Muscle of arm (tissue), 14 donors: ENCODE measurements at places on chromosomes 5 and 9.

- DNase-seq: no peak
Measured at GRCh38 chr9:90964101-90965020, 162.7 kb downstream of the SYK start.

DNA sequence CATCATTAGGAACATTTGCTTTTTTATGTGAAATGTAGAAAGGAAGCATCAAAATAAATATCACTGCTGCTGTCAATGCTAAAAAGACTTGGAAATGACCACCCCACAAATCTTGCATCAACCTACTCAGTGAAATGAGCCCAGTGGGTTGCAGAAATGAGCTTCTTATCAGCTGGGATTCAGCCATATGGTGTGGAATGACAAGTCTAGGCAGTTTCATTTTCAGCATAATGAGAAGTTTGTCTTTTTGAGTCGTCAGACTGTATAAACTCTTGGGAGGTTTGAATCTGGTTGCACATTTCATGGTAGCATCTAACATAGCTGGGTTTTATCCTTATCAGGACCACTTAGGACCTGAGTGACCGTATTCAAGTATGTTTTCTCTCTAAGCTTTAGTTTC, 251.1 kb upstream of the PPP1R2B start:
- DNase-seq: no peak

GRCh38 chr9:72477930-72478518, 43.4 kb upstream of the TMC1 start:
- DNase-seq: no peak

DNA sequence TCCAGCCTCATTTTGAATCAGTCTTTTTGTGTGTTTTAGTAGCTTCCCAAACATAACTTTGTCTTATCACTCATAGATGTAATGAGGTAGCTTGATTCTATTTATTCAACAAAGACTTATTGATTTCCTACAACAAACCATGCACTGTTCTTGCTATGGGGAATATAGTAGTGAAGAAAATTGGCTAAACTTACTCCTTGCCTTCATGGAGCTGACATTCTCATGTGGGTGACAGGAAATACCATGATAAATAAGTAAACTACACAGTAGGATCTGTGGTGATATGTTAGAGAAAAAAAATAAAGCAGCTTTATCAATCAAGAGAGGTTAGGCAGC, 255.7 kb upstream of the TNC start:
- DNase-seq: no peak

DNA sequence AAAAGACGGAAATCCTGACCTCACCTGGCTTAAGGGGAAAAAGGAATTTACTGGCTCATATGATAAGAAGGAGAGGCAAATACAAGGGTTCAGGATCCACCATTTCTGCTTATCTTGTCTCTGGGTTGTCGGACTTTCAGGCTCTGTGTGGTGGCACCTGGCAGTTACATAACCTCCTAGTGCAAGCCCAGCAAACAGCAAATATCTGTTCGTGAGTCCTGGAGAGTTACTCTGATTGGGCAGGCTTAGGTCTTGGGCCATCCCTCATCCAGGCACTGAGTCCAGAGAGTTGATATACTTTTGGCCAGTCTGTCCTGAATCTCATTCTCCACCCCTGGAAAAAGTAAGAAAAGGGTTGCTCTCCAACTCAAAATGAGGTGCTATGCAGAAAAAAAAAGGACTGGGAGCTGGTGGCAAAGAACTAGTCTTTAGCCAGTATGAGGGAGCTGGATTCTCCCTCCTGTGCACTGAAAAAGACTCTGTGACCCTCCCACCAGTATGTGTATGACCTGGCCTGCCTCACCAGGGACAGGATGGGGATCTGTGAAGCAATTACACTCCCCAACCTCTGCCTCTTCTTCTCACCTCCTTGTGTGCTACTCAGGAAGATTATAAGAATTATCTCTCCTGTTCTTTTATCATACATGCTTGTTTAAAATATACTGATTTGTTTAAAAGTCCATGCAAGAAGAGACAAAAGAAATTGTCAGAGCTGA, 282.9 kb downstream of the ARHGAP26 start:
- DNase-seq: no peak

- no peak for DNase-seq
Measured at GRCh38 chr9:6894135-6894534, 136.4 kb downstream of the KDM4C start.

GRCh38 chr5:146052780-146053179, 52.6 kb downstream of the PLAC8L1 start:
- DNase-seq: no peak

DNA sequence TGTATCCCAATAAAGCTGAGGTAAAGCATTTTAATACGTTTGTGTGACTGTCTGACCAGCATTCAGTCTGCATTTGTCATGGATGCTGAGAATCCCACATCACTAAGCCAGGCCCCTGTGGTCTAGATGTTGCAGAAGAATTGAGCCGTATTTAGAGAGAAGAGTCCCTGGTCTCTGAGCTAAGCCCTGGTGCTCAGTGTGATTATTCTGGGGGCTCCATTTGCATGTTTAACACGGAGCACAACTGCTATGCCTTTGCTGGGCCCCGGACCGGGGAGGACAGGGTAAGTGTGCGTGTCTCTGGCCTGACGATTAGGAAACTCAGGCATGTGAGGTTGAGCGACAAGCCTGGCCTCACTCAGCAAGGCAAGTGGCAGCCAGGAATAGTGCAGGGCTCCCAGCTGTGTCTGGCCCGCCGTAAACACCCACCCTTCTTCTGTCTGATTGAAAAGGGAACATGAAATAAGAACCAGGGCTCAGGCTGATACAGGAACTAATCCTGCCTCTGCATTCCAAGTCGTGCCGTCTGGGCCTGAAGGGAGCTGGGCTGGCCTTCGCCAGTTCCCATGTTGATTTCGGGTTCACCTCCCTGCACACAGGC, 22.3 kb downstream of the FAM78A start:
- DNase-seq: no peak

DNA sequence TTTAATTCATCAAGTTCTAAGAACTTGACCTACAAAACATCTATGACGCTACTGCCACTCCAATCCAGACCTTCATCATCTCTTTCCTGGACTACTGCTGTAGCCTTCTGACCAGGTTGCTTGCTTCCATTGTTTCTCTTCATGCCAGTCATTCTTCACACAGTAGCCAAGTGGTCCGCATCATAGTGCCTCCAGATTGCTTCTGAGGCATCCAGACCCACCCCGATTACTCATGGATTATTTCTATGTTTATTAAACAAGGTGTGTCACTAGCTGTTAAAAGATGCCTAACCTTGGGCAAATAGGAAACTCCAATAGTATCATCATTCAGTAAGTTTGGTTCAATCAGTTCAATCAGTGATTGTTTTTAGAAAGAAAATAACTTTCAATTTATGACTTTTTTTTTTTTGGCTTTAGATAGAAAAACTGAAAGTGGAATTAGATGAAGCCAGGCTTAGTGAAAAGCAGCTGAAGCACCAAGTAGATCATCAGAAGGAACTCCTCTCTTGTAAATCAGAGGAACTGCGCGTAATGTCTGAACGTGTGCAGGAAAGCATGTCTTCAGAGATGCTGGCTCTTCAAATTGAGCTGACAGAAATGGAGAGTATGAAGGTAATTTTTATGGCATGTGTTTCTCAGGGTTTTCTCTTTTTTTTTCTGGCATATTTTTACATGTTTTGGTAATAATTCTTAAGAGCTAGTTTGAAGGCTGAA, 9.5 kb downstream of the SPDL1 start:
- no peak for DNase-seq

DNA sequence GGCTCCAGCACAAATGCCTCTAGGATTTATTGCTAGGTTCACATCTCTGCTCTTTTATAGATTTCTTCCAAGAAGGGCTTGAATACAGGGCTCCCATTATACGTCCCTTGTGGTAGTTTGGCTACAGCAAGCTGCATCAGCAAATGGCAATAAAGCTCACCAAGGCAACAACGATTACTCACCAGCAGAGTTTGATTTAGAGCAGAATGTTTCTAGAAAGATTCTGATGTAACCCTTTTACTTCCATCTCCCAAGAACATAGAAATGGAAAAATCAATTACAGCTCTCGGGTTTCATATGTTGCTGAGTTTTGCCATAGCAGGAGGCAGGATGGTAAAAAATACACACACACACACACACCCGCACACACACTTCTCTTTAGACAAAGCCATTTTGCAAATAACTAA, 124.2 kb upstream of the TNPO1 start:
- DNase-seq: peak; percentile 44

DNA sequence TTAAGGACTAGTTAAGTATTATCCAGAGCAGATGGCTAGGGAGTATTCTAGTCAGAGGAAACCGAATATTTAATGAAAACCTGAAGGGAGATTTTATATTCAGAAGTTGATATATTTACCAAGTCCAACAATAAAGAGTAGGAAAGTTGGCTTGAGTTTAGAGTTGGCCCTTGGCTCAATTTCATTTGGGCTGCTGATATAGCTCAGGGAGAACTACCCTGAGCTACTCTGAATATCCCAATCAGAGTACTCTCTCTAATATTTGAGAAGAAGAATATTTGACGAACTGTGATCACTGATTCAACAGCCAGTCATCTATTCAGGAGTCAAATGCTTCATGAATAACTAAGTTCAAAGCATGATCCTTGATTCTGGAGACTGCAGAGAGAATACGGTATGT, 34.5 kb downstream of the TBCA start:
- no peak for DNase-seq

DNA sequence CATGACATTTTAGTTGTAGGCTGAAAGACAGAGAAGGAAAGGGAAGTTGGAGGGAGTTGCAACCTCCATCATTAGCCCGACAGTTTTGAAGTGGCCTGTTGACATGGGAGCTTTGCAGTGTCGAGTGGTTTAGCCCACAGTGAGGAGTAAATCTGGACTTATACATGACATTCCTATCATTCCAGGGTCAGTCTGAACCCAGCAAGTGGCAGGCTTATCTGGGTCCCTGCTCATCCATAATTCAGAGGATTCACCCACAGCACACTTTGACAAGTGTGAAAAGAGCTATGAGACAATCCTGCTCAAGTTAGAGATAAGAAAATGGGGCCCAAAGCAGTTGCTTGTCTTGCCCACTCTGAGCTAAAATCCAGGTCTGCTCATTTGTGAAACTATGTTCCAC, 8.4 kb upstream of the TNC start:
- no peak for DNase-seq

GRCh38 chr5:172093559-172093958, 87.1 kb upstream of the FBXW11 start:
- no peak for DNase-seq

GRCh38 chr5:173535166-173535975, 81.1 kb downstream of the BOD1 start:
- DNase-seq: no peak

- DNase-seq: no peak
Measured at GRCh38 chr5:113202746-113203716, 226.4 kb downstream of the DCP2 start.

DNA sequence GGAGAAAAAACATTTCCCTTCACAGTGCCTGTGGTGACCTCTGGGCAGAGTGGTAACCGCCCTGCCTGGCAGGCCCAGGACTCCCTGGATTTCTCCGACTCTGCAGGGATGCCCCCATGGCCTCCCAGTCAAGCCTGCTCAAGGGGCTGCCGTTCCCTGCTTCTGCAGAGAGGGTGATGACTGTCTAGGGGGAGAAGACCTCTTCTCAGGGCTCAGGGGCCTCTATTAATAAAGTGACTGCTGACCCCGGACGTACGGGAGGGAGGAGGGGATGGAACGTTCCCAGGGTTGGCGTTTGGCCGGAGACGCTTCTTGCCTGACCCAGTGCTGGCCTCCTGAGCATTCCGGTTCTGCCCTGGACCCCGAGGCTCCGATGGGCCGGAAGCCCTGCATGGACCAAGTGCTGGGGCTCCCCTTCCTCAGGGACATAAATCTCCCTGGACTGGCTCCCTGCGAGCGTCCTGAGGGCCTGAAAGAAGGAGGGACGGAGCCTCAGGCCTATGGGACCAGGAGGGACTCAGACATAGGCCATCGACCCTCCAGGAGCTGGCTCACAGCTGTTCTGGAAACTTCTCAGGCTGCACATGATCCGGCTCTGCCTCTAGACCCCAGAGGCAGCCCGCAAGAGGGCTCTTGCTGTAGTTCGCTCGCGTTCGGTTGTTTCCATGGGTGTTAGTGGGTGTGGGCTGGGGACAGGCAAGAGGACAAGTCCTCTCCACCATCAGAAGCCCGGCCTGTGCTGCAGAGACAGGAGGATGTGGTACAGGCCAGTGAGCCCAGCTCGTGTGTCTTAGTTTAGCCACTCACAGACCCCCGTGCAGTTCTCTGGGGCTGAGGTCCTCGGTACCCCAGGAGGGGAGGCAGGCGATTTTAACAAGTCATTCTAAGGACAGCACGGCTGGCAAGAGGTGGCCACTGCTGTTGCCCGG, 8.1 kb upstream of the RNU6ATAC start:
- no peak for DNase-seq

DNA sequence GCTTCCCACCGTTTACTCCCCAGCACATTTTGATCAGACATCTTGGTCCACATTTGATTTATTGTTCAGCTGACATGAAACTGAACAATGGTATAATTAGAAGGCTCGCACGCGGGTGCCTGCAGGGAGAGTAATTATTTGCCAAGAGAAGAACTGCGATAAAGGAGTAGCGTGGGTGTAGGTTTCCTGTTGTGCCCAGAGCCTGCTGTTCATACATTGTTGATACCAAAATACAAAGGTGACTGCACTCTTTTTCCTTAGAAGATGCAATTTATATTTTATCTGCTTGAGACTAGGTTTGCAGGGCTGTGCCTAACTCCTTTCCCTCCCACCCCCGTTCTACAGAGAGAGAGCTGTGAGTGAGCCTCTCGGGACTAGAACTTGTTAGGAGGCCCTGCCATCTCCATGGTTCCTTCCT, 241.8 kb upstream of the MSX2 start:
- DNase-seq: no peak

- DNase-seq: no peak
Measured at GRCh38 chr5:2137444-2138050, 254.8 kb upstream of the IRX4 start.

DNA sequence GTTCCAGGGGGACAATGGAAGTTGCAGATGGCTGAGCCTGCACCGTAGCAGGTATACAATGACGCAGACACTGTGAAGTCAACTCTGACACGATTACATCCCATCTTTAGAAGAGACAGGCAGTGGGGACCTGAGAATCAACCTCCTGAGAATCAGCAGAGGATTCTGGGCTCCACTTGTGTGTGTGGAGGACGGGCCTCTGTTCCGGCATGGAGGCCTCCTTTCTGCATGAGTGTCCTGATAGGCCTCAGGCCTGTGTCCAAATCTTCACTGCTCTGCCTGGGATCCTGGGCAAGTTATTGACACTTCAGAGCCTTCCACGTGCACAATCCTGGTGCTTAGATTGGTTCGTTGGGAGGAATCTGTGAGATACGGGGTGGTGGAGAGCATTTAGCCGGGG, 151.2 kb upstream of the COL5A1 start:
- no peak for DNase-seq

GRCh38 chr9:36129139-36129538, 7.4 kb upstream of the GLIPR2 start:
- no peak for DNase-seq

GRCh38 chr9:103714992-103715391, 379.1 kb upstream of the SMC2 start:
- DNase-seq: no peak

- DNase-seq: no peak
Measured at GRCh38 chr5:90641528-90641927, 82.9 kb downstream of the ADGRV1 start.

DNA sequence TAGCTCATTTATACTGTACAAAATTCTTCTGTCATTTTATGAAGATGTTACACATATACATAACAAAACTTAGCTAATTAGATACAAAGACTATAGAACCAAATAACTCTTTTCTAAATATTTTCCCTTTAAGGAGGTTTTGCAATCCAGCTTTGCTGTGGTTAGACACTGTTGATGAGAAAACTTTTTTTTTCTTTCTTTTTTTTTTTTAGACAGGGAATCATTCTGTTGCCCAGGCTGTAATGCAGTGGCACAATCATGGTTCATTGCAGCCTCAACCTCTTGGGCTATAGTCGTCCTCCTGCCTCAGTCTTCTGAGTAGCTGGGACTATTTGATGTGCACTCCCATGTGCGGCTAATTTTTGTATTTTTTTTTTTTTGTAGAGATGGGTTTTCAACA, 38.5 kb upstream of the CDKN2B start:
- DNase-seq: no peak
